ENCODE measurements at places on chromosomes 5 and 9.

- no peak for DNase-seq
Measured at GRCh38 chr9:133056533-133056932, 5.2 kb upstream of the CEL start.

- DNase-seq, result no peak
Measured at GRCh38 chr9:130983359-130983670, 25.7 kb upstream of the LAMC3 start.

DNA sequence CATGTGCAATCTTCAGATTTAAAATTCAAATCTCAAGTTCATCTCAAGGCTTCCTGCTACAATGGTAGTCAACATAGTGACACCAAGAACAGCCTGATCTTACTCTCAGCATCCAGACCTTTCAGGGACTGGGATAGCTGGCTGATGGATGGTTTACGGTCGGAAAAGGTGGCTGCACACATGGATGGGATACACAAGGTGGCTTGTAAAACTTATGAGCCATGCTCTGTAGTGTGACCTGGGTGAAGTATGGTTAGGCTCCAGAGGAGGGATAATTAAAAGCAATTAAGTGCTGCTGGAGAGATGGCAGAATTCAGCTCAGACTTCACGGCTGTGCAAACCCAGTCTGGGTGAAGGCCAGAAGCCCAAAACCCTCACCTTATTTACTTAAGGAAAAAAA lies 379.5 kb downstream of the NFIB start:
- no peak for DNase-seq

GRCh38 chr9:134353539-134353938 lies 27.3 kb downstream of the RXRA start:
- no peak for DNase-seq

GRCh38 chr5:1079961-1080360 lies 31.9 kb downstream of the SLC12A7 start:
- no peak for DNase-seq

GRCh38 chr5:61575103-61575502 lies 243.0 kb downstream of the ZSWIM6 start:
- DNase-seq, result no peak

- no peak for DNase-seq
Measured at GRCh38 chr5:1472964-1473628, 27.9 kb upstream of the SLC6A3 start.

DNA sequence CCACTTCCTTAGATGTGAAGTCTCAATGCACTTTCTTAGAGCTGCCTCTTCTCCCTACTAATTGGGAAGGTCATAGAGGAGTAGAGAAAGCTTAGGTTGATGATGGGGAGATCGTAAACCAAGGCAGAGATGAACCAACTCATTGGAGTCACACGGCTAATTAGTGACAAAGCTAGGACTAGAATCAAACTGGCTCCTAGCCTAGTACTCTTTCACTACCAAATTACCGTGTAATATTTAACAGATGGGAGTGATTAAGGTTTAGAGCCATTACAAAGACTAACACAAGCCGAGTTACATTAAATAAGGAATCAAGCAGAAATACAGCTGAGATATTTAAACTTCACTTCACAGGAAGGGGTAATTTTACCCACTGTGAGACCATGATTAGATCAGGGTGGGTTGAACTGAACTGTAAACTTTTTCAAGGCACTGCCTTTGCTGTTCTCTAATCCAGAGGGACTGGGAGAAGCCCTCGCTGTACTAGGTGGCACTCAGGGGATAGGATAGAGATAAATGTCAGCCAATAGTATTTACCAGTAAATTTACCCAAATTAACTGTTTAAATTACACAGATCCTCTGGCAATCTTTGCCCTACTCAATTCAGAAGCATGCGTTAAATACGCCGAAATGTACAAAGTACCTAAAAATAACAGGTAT lies 166.4 kb upstream of the PIK3R1 start:
- DNase-seq, result no peak

GRCh38 chr5:72209147-72210115 lies 102.2 kb downstream of the MAP1B start:
- DNase-seq, result no peak

All from activated CD8-positive, alpha-beta memory T cell treated with anti-CD3 and anti-CD28 coated beads for 4 hours (primary cell).